ENCODE measurements at places on chromosomes 5 and 9.

DNA sequence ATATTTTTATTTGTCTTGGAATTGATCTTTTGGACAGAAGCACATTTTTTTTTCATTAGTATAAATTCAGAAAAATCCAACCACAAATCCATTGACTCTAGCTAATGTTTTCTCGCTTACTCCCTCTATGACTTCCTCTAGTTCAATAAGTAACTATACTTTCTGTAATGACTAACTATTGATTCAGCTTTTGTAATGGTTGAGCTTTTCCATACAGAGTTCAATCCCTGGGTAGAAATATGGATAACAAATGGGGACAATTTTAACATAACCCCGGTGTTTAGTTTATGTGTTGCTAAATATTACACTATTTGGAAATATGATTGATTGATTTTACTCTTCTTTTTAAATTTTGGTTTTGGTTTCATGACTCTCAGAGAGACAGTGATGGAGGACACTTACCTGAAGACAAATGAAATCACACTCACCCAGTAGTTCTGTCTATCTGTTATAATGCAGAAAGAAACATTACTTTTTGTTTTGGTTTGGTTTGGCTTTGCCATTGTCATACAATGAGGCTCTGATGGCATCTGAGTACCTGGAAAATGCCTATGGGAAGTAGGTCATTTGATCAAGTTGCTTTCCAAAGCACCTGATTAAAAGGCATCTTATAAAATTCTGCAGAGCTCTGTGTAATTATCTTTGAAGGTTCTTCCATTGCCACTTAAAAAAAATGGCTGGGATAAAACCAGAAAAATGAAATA lies 309.7 kb upstream of the MPDZ start:
- DNase-seq, result no peak

- DNase-seq, result no peak
These were observed 198.6 kb upstream of the HMHB1 start for GRCh38 chr5:143613329-143613728.

- DNase-seq, result no peak
These were observed 106.5 kb downstream of the GLIS3 start for GRCh38 chr9:4193391-4193790.

DNA sequence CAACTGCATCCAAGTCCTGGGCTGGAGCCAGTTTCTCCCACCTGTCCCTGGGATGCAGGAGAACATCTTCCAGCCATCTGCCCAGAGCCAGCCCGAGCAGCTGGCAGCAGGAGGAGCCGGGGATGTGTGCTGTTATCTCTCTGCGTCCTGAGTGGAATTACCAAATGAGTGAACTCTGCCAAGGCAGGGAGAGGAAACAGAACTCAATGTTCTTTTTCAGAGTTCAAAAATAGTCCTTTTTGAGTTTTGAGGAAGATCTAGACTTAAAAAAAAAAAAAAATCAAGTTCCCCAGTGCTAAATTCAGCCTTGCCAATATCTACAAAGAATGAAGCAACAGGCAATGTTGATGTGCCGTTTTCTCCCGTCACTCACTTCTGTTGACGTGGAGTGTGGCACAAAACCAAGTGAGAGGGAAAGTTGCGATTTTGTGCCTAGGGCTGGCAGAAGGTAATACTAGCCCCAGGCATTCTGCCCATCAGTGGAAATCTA lies 56.2 kb downstream of the TMOD1 start:
- no peak for DNase-seq

GRCh38 chr9:132748450-132748849 lies 78.2 kb downstream of the GTF3C4 start:
- DNase-seq, result no peak

DNA sequence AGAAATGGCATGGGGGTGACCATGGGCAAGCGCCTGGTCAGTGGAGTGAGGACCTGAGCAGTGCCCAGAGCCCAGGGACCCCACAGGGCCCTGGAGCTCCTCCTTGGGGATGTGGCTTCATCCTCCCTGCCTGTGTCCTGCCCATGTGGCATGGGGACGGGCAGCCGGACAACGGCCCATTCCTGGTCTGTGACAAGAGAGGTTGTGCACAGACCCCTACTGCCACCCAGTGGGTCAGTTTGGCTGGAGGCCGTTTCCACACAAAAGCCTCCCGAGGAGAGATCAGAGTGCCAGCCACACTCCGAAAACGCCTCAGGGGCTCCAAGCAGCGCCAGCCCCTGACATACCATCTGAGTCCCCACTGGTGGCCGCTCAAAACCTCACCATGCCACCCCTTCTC lies 19.8 kb downstream of the SLC6A18 start:
- no peak for DNase-seq
